ENCODE measurements at places on chromosomes 5 and 9.

DNA sequence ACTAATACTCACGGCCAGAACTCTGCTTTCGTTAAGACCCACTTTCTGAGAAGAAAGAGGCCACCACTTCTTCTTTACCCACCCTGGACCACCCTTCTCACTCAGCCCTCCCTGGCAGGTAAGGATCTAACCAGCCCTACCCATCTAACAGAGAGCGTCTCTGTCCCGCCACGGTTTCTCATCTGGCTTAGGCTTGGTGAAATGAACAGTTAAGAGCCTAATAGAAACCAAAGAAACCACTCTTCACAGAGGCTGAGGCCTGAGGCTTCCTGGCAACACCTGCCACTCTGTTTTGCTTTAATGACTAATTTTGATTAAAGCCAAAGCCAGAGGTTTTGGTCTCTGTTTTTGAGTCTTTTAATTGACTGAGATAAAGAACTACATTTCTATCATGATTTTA, 354.1 kb upstream of the SLC30A5 start:
- DNase-seq: no peak

DNA sequence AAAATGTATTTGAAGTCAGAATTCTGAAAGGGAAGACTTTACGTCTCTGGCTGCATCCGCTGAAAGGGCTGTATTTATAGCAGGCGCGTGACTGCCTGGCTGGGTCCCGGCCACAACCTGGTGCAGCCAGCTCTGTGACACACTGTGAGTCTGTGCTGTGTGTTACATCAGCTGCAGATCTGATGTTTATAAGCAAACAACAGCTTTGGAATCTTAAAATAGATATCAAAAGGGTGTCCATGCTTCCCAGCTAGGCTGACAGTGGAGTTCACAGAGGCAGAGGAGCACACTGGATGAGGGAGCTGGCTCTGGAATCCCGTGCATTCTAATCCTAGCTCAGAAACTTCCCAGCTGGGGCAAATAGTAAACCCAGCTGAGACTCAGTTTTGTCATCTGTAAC, 433.4 kb upstream of the BRINP1 start:
- no peak for DNase-seq

GRCh38 chr5:68446487-68446894, 230.9 kb downstream of the PIK3R1 start:
- DNase-seq: no peak

- no peak for DNase-seq
Measured at GRCh38 chr9:84929068-84929467, 259.5 kb downstream of the NTRK2 start.

GRCh38 chr9:137276473-137277328, 825 bp upstream of the TOR4A start:
- DNase-seq: no peak

- no peak for DNase-seq
Measured at GRCh38 chr9:126612326-126612812, 1.4 kb upstream of the LMX1B start.

DNA sequence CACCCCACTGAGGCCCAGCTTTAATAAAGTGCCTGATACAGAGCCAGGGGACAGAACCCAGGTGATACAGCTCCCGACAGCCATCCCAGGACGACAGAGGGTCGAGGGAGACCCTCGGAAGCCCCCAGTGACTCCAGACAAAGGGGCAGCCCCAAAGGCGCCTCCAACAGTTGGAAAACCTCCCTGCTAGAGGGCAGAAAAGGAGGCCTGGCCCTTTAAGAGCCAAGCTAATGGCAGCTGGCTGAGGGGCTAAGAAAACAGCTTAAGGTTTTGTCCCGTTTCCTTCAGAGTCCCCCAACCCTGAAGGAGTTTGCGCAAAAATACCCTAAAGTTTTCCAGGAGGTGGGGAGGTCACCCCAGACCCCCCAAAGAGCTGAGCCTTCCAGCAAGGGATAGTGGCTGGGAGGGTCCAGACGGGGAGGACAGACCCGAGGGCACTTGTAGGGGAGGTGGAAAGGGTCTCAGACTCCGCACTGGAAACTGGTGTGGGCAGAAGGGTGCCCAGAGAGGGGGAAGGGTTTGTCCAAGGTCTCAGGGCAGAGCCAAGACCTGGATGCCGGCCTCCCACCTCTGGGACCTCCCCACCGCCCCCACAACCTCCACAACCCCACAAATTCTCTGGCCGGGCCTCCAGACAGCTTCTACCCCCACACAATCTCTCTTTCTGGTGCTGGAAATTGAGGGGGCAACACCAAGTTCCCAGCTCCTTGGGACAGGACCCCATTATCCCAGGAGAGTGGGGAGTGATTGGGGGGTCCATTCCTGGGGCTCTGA, 8.2 kb upstream of the AK1 start:
- DNase-seq: no peak

- DNase-seq: no peak
Measured at GRCh38 chr9:720239-720881, 121.1 kb upstream of the DMRT1 start.

- no peak for DNase-seq
Measured at GRCh38 chr9:30116673-30117217, 2267.7 kb upstream of the ACO1 start.

- DNase-seq: no peak
Measured at GRCh38 chr9:18668944-18669343, 195.0 kb downstream of the ADAMTSL1 start.

DNA sequence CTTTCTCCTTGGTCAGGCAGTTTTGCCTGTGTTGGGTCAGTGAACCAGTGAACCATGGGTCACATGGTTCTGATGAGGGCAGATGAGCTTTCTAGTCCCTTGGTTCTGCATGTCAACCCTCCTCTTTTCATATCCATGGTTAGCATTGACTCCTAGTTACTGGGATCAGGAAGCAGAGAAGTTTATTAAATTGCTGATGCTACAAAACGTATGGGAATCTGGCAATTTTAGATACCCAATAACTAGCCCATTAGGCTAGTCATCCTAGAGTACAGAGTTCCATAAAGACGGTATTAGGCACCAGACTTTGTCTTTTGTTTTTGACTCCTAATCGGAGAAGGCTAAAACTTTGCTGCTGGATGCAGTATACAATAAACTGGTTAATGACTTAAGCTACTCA, 273.1 kb downstream of the ATPSCKMT start:
- DNase-seq: no peak

DNA sequence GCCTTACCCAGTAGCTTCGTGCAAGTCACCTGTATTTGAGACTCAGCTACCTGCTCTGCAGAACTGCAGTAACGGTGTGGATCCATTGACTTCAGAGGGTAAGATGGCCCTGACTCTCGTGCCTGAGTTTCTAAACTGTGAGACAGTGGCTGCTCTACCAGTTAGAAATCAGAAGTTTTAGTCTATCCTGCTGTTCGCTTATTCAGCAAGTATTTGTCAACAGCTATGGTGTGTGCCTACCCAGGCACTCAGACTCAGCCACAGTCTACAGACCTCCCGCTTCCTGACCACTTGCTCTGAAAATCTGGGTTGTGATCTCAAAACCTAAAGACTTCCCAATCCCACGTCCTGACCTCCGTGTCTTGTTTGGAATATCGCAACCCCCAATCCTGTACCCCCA, 13.5 kb downstream of the AQP3 start:
- DNase-seq: no peak

DNA sequence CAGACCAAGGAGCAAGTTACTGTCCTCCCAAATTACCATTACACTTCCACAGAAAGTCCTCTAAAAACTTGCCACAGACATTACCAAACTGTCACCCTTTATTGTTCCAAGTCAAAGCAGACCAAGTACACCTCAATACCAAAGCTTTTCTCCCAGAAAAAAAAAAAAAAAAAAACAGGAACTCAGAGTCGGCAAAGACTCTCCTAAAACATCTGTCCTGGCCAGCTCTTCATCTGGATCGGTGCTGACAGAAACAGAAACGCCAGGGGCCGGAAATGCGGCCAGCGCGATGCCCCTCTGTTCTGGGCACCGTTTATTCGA, 718 bp downstream of the DEPDC1B start:
- DNase-seq: no peak

DNA sequence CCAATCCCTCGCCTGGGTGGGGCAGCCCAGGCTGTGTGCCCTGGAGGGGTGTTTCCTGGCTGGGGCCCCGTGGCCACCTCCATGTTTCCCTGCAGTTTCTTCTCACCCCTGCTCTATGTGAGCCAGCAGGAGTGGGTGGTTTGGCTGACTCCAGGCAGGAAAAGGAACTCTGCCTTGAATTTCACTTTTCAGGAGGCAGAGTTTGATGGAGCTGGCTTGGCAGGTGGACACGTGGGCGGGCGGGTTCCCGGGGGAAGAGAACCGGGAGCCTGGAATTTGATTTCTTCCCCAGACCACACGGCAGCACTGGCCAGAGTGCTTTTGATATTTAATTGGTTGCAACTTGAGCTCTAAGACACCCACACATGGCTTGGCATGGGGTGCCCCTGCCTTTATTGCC, 119.8 kb upstream of the PANK3 start:
- DNase-seq: no peak

GRCh38 chr5:169569513-169569912, 14.1 kb upstream of the SPDL1 start:
- DNase-seq: no peak

- DNase-seq: no peak
Measured at GRCh38 chr5:149870232-149870631, 74.4 kb downstream of the PDE6A start.

- no peak for DNase-seq
Measured at GRCh38 chr5:148811756-148812155, 14.7 kb upstream of the ADRB2 start.

DNA sequence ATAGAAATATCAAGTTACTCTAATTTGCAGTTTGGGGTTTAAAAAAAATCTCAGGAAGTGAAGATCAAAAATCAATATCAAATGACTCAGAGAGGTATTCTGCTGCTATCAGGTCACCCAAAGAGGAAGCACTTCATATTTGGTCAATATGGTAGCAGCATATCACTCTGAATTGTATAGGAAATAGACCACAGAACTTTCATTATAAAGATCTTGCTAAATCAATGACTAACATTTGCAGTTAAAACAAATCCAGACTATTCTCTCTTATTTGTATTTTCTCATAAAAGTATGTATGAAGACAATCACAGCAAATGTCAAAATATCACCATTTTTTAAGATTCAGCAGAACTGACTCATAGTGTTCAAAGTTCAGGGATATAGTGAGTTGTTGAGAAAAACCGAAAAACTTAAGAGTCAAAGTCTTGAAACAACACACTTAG, 105.8 kb upstream of the PCSK1 start:
- no peak for DNase-seq

GRCh38 chr5:137498301-137498735, 808 bp downstream of the SPOCK1 start:
- no peak for DNase-seq

GRCh38 chr9:35179347-35180280, 17.8 kb downstream of the UNC13B start:
- DNase-seq: no peak

All from effector memory CD4-positive, alpha-beta T cell (primary cell).